Left hindlimb (tissue), 1 donor: ENCODE measurements at places on chromosomes 2 and 18.

DNA sequence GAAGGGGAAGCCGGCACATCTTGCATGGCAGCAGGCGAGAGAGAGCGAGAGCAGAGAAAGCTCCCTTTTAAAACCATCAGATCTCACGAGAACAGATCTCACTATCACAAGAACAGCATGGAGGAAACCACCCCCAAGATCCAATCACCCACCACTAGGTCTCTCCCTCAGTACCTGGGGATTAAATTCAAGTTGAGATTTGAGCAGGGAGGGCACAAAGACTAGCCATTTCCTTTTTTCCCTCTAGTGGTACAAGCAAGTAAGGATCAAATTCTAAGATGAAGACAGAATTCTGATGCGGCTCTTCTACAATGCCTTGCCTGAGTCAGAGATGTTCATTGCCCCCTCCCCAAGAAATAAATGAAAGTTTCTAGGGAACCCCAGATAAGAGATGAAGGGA is 45.6 kb upstream of the ANKRD44 start:
- DNase-seq: no peak

DNA sequence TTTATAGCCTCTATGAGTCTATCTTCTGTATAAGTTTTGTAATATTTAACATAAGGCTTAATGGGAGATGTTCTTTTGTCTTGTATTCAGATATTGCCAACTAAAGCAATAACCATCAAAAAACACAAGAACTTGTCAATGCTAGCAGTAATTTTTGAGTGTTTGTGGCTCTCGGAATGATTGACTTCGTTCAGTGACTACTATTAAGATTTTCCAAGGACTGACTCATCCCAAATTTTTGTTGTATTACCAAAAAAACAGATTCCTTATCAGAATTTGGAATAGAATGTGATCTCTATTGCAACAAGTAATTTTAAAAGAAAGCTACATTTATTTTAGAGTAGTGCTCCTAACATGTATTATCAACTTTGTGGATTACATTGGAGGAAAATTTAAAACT is 8.1 kb downstream of the NABP1 start:
- no peak for DNase-seq

- no peak for DNase-seq
Measured at GRCh38 chr2:235773188-235773928, 279.5 kb downstream of the AGAP1 start.

DNA sequence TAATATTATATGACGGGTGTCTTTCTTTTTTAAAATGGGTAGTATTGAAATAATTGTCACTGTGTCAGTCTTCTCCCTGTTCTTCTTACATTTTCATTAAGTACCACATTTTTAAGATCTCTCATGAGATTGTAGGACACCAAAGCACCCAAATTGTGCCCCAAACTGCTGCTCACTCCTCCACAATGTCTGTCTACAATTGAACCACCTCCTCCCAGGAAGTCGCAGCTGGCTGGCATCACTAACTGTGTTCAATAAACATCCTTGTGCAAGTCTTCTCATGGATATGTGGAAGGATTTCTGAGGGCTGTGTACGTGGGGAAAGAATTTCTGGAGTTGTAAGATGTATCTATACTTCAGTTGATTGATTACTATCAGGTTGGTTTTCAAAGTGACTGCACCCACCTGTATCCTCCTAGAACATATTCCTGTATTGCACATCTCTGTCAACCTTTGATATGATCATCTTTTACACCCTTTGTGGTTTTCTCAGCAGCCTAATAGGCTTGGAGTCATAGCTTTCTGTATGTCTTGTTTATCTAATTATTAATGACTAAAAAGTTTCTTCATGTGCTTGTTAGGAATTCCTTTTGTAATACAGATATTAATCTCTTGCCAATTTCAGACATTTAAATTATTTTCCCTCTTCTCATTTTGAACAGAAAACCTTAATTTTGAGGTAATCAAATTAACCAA is 774.9 kb downstream of the RNF144A start:
- DNase-seq: no peak

- DNase-seq: no peak
Measured at GRCh38 chr2:181585732-181586131, 71.2 kb downstream of the CERKL start.

DNA sequence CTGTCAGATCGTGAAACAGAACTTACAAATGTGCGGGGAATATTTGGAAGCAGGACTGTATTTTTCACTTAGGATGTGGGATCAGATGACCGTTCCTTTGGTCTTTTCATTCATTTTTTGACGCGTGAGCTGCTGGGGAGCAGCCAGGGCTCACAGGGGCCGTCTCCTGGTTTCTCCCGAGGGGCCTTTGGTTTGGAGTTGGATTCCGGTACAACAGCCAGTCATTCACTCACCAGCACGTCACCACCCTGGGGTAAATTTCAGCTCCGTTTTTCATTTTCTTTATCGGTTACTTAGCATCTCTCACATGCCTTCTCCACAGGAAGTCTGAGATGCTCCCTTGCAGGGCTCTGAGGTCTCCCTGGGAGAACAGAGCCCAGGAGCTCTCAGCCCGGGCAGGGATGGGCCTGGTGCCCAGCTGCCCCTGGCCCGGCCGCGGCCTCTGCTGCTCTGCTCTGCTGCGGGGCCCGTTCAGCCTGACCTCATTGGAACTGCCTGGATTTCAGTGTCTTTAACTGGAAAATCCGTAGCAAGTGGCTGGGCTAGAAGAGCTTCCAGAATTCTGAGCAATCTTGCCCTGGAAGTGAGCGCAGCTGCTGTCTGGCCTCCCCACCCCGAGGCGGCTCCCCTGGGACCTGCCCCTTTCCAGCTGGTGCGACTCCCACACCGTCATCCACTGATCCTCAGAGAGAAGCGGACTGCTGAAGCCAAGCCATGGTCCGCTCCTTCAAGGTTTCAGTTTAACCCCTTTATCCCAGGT is 335.6 kb downstream of the EIPR1 start:
- DNase-seq: peak; percentile 64

DNA sequence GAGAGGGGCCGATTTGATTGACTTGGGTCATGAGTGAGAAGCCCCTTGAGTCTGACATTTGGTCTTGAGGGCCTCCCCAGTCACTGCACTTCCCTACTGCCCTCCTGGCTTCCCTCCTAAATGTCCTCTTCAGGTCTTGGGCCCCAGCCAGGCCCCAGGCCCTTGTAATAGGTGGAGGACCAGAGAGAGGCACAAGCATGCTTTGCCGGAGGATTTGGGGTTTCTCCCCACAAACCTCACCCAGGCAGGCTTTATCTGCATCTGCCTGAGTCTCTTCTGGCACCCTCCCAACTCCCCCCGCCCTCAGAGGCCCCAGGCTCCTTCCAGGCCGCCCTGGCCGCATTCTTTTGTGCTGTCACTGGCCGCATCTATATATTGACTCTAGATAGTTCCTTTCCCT is 270.7 kb downstream of the HAUS1 start:
- DNase-seq: no peak

GRCh38 chr18:28045176-28045810 is 131.6 kb downstream of the CDH2 start:
- DNase-seq: no peak

- no peak for DNase-seq
Measured at GRCh38 chr2:16561676-16562075, 104.0 kb downstream of the CYRIA start.

DNA sequence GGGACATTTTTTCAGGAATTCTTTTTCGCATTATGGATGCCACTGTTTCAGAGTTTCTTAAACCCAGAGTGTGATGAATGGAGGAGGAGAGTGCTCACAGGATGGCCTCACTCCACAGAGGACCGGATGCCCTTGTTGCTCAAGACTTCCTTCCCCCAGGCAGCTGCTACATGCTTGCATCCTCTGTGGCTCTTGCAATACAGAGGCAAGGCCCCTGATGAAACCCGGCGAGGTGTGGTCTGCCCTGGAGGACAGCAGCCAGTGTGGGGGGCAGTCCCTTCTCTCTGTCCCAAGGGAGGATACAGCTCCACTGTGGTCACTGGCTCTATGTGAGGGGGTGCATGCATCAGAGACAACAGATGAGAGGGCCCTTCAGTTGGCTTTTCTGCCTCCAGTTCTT is 109.6 kb downstream of the SH3RF3 start:
- peak; percentile 60 for DNase-seq
